CD4-positive, alpha-beta T cell treated with Interleukin-4 for 1 hour (primary cell): ENCODE measurements at places on chromosomes 4 and X.

DNA sequence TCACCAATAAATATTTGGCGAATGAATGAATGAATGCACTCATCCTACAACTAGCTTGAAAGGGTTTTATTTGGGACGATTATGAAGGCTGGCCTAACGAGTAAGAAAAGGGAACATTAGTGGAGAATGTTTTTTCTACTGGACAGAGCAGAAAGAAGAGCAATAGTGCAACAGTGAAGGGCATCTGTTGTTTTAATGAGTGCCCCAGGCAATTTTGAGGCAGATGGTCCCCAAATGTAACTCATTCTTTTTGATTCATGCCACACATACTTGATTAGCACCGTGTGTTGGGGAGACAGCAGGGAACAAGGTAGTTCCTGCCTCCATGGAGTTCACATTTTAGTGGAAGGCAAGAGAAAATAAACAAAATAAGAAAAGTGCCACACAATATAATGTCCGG is 22.7 kb upstream of the INTS6L start:
- DNase-seq = no peak

DNA sequence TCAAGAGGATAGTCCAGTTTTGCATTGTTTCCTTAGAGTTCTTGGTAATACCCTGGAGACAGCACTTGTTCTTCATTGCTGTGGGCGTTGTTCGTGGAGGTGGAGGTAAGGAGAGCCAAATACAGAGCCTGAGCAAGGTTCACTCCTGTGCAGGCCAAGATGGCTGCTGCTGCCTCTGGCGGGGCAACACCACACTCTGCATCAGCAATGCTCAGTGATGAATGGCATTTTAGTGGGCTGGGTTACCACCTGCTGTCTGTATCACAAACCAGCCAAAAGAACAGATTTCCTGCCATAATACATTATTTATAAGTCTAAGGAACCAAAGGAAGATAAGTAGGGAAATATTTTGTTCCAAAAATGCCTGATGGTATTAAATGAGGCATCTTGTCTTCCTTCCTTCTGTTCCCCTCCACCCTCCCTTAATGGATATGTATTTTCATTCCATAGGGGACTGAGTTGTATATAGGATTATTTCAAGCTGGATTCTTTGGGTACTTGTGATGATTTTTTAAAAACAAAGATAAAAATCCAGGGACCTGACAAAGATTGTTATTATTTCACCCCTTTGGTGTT is 61.6 kb upstream of the LIMCH1 start:
- DNase-seq = no peak

GRCh38 chr4:61245069-61245714 is 45.1 kb downstream of the ADGRL3 start:
- no peak for DNase-seq

DNA sequence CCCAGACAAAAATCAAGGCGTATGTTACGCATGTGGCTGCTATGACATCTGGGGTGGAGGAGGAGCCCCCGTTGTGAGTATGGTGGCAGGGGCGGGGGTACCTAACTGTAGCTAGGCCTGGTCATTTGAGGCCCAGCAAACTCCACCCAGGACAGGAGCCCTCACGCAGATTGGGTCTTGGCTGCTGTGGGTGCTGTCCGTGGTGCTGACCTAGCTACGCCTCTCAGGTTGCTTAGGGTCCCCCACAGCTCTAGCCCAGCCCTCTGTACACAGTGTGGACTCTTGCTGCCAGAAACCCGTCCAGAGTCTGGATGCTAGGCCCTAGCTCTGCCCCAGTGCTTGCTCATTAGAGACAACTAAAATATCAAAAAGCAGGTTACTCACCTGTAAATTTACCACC is 146.7 kb upstream of the PSAPL1 start:
- DNase-seq = no peak

- DNase-seq = no peak
Measured at GRCh38 chr4:83906561-83906960, 370.7 kb downstream of the GPAT3 start.

- DNase-seq = no peak
Measured at GRCh38 chrX:154827194-154828015, 7.1 kb downstream of the SMIM9 start.

- no peak for DNase-seq
Measured at GRCh38 chr4:157170321-157170720, 50.2 kb upstream of the GRIA2 start.

DNA sequence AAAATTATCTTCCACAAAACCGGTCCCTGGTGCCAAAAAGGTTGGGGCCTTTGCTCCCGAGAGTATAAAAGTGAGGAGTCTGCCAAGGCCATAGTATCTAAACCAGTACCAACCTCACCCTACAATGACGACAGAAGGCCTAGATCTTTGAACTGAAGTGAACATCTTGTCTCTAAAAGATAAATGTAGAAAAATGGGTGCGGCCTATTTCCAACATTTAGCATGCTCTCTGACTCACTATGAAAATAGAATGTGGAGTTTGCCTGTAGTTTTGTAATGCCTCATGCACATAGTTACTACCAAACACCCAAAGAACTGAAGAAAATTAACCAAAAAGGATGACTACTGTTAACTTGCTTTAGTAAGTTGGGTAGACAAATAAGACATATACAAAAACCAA is 218.4 kb downstream of the SLITRK2 start:
- DNase-seq = no peak

- DNase-seq = no peak
Measured at GRCh38 chr4:10053635-10054453, 32.5 kb upstream of the SLC2A9 start.

- DNase-seq = no peak
Measured at GRCh38 chr4:6092131-6092530, 73.9 kb upstream of the C4orf50 start.

- DNase-seq = no peak
Measured at GRCh38 chrX:51891821-51892551, 1.4 kb upstream of the MAGED1 start.

GRCh38 chr4:3372264-3372932 is 69.4 kb upstream of the HGFAC start:
- no peak for DNase-seq

DNA sequence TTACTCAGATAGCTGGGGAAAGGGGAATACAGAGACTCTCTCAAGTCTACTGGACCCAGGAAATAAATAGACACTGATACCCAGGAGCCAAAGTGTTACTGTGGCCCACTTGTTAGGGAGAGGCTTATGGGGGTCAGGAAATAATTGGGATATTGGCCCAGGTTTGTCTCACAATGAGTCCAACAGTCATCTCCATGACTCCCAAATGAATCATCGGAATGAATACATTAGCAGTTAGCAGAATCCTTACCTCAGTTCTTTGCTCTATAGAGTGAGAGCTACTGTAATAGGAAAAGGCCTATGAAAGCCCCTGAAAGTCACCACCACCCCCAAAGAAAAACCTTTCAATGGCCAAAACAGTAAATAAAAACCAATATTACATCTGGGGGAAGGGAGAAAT is 42.4 kb upstream of the ARHGEF6 start:
- no peak for DNase-seq

DNA sequence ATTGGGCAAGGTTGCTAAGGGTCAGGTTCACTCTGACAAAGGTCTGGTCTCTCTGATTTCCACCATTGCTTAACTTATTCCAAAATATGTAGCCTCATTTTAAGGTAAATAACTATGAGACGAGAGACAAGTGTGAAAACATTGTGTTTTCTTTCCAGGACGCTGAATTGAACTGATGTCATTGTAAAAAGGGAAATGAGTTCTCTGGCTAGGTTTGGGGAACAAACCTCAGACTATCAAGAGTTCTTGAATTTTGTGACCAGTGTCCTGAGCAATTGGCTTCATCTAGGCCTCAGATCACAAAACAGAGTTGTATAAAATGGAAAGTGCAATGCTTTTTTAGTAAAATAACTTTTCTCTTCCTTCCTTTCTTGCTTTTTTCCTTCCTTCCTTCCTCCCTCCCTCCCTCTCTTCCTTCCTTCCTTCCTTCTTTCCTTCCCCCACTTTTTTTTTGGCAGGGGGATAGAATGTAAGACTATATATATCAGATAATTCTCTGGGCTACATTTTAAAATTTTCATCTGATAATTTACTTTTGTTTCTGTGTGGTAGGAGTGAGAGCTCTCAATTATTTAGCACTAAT is 30.8 kb upstream of the CXCL8 start:
- DNase-seq = no peak

- DNase-seq = no peak
Measured at GRCh38 chr4:164904336-164904735, 27.4 kb downstream of the APELA start.
